NCI-H2171 treated with DMSO at 0.1 percent for 48 hours (cell line): ENCODE measurements at places on chromosomes 1 and 21.

DNA sequence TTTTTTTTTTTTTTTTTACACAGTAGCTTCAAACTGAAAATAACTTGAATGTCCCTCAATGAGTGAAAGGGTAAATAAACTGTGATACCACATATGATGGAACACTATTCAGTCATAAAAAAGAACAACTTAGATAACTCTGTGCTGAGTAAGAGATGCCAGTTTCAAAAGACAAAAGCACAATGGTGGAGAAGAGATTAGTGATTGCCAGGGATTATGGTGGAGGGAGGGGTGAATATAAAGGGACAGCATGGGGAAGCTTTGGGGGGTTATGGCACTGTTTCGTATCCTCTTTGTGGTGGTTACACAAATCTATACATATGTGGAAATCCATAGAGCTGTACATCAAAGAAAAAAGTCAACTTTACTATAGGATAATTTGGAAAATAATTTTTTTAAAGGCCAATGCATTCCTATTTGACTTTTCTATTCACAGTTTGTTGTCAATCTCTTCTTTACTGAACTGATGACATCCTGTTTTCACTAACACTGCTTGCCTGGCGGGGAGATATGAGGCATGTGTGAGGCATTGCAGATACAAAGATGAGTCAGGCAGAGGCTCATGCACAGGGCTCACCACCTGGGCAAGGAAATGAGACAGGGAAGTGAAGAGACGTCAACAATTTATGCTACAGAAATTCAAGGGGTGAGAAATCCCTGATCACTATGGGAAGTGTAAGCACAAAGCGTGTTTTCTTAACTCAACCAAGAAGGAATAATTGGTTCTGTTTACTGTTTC is 302.7 kb downstream of the DUSP10 start:
- DNase-seq, result no peak

DNA sequence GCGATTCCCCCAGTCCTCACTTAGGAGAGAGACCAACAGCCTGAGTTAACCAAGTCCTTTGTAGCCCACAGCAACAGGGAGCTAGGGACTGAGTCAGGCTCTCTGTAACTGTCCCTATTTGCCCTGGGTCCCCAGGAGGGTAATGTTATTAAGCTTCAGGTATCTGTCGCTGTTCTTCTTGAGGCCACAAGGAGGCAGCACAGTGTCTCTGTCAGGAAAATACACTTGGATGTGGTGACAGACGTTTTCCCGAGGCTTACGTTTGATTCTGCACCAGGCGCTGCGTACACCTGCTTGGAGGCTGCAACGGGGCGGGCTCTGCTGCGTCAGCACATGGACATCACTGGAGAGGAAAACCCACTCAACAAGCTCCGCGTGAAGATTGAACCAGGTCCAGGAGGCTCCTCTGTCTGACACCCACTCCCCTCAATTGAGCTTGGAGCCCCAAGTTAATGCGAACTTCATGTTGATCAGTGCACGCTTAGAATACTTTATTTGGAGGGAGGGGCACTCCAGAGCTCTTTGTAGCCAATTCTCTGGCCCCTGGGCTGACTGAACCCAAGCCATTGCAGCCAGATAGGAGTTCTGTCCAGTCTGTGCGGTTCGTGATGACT is 10.7 kb upstream of the ELF3 start:
- DNase-seq, result peak; percentile 86

DNA sequence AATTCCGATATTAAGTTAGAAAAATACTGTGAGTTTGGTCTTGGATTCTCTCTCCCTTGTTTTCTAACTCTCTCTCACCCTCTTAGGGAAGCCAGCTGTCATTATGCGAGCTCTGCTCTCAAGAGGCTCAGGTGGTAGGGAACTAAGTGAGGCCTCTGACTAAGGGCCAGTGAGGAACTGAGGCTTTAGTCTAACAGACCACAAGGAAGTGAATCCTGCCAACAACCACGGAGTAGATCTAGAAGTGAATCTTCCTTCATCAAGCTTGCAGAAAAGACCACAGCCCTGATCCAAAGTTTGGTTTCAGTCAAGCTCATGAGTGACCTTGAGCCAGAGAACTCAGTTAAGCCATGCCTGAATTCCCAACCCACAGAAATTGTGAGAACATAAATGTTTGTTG is 180.1 kb upstream of the PRMT6 start:
- DNase-seq, result no peak

GRCh38 chr1:183003203-183003602 is 20.0 kb upstream of the LAMC1 start:
- DNase-seq, result peak; percentile 34

DNA sequence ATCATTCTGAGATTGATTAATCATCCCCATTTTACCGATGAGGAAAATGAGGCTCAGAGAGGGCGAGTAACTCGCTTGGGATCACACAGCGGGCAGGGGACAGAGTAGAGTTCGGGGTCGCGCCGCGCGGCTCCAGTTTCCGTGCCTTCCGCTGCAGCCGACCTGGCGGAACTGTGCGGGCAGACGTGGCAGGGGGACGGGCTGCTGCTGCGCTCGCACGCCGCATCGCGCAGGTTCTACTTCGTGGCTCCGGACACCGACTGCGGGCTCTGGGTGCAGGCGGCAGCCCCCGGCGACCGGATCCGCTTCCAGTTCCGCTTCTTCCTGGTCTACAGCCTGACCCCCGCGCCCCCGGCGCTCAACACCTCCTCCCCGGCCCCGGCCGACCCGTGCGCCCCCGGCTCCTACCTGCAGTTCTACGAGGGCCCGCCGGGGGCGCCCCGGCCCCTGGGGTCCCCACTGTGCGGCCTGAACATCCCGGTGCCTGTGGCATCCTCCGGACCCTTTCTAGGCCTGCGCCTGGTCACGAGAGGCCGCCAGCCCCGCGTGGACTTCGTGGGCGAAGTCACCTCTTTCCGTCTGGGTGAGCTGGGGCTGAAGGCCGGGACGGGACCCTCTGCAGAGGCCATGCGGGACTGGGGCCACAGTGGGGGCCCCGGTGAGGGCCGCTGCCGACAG is 2.3 kb downstream of the LDLRAD2 start:
- no peak for DNase-seq

GRCh38 chr1:53539711-53540603 is 80.8 kb downstream of the DMRTB1 start:
- DNase-seq, result no peak

DNA sequence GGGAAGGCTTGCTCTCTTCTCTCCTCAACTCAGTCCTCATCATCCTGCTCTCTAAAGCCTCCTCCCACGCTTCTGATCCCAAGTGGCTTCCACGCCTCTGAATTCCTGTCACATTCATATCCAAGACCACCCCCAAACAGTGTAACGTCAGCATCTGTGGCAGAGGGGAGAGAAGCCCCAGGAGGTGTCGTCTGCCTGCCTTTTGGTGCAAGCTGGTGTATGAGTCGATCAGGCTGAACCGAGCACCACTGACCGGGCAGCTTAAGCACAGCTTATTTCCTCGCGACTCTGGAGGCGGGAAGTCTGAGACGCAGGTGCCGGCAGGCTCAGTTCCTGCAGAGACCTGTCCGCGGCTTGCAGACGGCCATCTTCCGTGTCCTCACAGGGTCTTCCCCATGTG is 123.8 kb upstream of the RAB4A start:
- no peak for DNase-seq

DNA sequence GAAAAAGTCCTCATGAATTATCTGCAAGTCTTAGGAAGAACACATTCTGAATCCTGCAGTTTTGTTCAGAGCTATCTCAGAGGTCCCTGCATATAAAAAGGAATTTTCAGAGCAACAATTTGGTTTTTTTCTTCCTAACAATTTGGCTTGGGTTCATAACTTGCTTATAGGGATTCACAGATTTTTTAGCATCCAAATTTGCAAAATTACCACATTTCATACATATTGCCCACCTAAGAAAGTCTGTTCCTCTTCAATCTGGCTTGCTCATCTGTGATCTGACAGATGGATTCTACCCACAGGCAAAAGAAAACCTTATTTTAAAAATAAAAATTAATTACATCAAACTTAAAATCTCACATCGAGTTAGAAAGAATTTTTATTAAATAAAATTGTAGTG is 714.4 kb upstream of the NCAM2 start:
- DNase-seq, result no peak

DNA sequence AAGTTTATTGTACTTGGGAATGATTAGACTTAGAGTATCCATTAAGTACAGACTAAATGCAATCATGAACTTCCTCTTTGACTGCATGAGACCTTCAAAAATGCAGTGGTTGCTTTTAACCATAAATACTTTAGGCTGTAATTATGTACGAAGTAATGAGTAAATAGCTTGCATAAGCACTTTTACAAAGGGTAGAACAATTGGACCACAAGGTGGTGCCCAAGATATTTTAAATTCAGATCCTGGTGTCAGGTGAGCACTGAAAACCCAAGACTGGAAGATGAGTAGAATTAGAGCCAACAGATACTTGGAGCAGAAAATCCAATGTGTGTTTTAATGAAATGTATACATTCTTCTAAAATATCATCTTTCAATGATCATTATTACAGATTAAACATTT is 43.4 kb upstream of the RHOU start:
- DNase-seq, result peak; percentile 75

DNA sequence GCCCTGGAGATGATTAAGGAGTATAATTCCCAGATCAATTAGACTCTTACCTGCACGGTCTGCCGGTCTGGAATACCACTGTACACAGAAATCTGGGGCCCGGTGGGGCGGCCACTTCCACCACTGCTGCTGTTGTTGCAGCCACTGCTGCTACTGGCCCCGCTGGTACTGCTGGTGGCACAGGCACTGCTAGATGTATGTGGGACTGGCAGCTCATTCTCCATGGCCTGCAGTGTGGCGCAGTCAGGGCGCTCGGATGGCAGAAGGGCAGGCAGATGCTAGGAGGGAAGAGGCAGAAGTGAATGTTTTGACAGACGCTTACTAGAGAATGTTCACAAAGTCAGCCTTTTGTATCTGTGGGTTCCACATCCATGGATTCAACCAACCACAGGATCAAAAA is 54.4 kb upstream of the A3GALT2 start:
- peak; percentile 51 for DNase-seq

DNA sequence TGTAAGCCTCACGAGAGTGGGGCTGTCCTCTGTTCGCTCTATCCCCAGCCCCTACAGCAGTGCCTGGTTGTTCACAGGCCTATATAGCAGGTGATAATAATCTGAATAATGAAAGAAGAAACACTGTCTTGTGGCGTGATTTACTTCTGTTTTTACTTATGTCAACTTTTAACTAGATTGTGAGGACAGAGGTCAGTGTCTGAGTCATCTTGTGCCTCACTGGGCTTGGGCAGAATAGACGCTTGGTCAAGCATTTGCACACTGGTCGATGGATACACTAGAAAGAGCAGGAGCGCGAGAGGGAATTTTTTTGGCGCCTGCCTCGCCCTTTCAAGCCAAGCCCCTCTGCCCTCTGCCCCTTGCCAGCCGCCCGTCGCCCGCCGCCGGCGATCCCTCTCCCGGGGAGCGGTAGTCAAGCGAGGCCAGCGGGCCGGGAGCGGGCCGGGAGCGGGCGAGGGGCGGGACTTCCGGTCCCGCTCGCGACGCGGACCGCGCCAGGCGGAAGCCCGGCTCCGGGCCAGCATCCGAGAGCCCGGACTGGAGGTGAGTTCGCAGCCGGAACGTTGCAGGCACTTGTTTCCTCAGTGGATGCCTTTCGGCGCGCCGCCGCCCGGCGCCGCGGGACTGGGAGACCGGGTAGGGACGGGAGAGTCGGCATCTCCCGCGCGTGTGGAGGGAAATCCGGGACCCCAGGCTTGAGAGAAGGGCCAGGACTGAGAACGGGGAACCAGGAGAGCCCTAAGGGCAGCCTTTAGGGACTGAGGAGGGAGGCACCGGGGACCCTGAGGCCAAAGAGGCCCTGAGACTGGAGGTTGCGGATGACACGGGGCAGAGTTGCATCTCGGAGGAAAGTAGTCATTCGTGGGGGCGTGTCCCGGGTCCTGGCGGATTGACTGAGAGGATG is at the start of gene DISP1:
DISP1 (plus strand) TSS at position 504 of the 904 bp plus-strand sequence. CDS start 127,785 bp downstream, outside the sequence.
- peak; percentile 81 for DNase-seq

GRCh38 chr1:229056046-229056445 is 214.9 kb upstream of the RAB4A start:
- DNase-seq, result no peak

DNA sequence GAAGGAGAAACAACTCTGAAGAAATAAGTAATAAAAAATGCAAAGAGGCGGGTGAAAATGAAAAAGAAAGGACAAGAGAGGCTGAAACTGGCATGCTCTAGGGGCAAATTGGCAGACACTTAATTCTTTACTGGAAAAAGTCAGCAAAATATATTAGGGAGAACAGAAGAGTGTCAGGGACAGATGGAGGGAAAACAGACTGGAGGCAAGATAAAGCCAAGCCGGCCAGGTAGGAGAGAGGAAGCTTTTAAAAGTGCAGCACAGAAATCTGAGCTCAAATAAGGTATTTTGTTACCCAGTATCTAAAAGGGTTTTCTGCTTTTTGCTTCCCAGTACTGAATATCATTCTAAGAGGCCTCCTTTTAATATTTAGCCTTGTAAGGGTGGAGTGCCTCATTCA is 339.3 kb downstream of the PAPPA2 start:
- no peak for DNase-seq

DNA sequence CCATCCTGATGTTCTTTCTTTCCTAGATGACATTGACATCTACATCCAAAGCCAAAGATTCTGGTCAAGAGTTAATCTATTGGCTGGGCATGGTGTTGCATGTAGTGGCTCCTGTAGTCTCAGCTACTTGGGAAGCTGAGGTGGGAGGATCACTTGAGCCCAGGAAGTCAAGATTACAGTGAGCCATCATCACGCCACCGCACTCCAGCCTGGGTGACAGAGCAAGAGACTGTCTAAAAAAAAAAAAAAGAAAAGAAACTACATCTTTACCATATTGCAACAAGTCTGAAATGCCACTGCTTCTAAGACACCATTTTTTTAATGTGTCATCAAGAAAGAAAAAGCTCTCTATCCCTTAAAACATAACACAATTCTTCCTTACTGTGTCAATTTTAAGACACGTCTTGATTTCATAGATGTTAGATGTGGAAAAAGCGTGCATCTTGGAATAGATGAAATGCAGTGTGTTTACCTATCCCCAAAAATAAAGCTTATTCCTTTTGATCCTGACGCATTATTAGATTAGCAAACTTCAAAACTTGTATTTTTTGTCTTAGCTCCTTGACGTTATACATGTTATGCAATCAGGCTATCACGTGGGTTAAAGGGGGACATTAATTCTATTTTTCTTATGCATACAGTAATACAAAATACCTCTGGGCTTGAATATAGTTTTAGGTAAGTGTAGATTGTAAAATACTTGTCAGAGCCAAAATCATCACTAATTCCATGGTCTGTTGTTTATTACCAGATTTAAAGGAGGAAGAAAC is 46.3 kb downstream of the ELAPOR1 start:
- DNase-seq, result no peak
